T-helper 2 cell (primary cell): ENCODE measurements at places on chromosomes 5 and 9.

GRCh38 chr9:137650259-137650658, 31.5 kb downstream of the EHMT1 start:
- DNase-seq, result no peak

- DNase-seq, result no peak
Measured at GRCh38 chr9:106958955-106959657, 96.1 kb downstream of the ZNF462 start.

- no peak for DNase-seq
Measured at GRCh38 chr9:93621922-93622321, 45.5 kb downstream of the PHF2 start.

GRCh38 chr5:35393901-35394300, 163.6 kb upstream of the PRLR start:
- no peak for DNase-seq

- no peak for DNase-seq
Measured at GRCh38 chr5:168128557-168128956, 162.9 kb upstream of the WWC1 start.

GRCh38 chr9:124356745-124357390, 58.4 kb downstream of the PSMB7 start:
- no peak for DNase-seq

DNA sequence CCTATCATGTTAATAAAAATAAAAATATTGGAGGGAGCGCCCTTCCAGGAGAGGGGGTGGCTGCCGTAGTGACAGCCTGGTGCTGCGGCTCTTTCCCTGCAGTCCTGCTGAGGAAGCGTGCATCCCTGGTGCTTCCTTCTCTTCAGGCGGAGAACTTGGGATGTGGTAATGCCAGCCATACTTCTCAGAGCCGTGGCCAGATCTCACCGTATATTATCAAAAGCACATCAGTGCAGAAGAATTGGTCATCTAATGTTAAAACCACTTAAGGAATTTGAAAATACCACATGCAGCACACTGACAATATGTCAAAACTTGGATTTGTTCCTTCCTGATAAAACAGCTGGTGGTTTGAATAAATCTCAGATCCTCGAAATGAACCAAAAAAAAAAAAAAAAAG, 17.7 kb downstream of the C9orf40 start:
- DNase-seq, result no peak

- no peak for DNase-seq
Measured at GRCh38 chr9:120151806-120152205, 428.2 kb downstream of the CDK5RAP2 start.

DNA sequence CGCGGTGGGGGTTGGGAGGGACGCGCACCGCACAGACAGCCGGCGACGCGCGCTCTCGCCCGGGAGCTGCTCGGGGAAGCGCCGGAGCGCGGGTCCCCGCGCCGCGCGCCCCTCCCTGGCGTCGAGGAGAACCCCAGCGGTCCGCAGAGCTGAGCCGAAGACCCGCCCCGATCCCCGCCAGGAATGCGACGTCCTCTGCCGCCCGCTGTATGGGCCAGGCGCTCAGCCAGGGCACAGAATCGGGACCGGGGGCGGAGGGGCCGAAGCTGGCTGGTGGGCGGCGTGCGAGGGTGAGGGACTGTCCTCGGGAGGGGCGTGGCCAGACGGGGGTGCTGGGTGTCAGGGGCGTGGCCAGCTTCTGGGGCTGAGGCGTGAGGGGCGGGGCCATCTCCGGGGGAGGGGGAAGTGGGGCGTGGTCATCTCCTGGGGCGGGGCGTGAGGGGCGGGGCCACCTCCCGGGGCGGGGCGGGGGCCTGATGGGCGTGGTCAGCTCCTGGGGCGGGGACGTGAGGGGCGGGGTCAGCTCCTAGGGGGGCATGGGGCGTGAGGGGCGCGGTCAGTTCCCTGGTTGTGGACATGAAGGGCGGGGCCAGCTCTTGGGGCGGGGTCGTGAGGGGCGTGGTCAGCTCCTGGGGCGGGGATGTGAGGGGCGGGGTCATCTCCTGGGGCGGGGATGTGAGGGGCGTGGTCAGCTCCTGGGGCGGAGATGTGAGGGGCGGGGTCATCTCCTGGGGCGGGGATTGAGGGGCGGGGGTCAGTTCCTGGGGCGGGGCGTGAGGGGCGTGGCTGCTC, 965 bp downstream of the PTGDS start:
- peak; percentile 50 for DNase-seq

DNA sequence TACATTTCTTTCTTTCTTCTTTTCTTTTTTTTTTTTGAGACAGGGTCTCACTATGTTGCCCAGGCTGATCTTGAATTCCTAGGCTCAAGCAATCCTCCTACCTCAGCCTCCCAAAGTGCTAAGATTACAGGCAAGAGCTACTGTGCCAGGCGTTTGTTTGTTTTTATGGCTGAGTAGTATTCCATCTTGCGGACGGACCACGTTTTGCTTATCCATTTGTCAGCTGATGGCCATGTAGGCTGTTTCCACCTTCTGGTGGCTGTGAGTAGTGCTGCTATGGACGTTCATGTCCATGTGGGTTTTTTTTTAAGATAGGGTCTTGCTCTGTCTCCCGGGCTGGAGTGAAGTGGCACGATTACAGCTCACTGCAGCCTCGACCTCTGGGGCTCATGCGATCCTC, 2.5 kb downstream of the DOK3 start:
- no peak for DNase-seq

GRCh38 chr9:107982001-107982400, 492.4 kb upstream of the KLF4 start:
- no peak for DNase-seq

DNA sequence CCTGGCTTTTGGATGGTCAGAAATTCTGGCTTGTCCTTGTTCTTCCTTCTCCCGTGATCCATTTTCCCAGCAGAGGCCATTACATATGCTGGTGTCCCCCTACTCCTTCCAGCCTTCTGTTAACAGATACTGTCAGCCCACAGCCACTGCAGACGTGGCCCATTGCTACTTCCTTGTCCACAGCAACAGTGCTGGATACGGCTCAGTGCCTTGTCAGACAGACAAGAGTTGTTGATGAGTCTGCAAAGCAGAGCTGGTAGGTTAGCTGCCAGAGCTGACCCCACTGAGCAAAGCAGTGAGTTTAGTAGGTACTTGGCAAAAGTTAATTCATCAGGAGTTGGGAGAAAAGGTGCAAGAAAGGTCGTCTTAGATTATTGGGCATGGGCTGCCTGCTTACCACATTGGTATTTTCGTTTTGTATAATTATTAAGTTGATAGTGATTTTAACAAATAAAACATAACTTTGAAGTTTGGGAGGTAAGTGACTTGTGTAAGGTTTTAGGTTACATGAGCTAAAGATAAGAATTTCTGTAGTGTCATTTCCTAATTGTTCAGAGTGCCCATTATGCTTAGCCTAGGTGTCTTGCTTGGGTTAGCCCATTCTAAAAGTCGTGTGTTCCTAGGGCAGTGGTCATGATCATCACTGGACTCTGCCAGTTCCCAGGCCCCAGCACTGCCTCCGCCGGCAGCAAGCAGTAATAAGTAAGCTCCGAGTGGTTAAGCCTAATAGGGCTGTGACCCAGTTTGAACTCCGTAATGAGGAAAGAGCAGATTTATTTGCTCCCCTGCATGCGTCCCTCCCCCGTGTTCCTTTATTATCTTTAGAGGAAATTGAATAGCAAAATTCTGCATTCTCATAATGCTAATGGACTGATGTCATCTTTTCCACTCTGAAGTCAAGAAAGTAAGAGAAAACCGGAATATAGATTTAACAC, 292.0 kb downstream of the FANCC start:
- no peak for DNase-seq

DNA sequence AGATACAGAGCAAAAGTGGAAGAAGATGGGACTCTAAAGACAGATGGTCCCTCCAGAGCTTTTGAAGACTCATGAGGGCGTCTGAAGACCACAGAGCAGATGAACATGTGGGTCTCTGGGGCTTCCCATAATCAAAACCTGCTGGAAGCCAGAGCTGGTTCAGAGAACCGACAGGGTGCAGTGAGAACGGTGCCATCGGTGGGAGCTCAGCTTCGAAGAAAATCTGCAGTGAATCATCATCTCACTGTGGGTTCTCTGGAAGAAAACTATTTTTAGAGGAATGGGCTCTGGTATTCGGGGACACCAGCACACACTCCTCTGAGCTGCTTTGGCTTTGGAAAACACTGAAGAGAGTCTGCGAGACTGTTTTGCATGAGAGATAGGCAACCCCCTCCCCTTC, 222.4 kb upstream of the PANK3 start:
- no peak for DNase-seq

DNA sequence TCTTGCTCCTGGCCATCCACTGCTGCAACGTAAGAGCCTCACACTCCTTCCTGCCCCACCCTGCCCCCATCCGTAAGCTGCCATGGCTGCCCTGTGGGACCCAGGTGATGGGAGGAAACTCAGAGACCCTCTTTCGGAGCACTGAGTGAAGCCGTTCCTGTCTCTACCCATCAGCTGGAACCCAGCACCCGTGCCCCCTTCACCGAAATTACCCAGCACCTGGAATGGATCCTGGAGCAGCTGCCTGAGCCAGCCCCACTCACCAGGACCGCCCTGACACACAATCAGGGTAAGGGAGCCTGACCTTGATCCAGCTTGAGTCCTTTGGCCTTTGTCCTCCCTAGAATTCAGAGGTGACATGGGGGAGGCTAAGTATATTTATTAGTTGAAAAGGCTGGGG, 3.2 kb downstream of the TESK1 start:
- DNase-seq, result no peak

DNA sequence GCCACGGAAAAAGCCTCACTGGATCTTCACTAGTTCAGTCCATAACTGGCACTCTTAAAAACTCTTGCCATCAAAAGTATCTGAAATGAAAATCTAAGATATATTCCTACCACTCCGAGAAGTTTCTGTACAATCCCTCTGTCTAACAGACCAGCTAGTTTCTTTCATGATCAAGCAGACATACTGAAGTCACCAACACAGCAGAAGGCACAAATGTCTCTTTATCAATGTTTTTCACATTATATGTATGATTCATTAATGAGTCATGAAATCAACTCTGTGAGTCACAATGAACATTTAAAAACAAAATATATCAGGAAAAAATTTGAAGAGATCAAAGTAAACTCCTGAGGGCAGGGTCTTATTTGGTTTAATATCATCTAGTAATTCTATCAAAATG, 50.8 kb downstream of the F2R start:
- no peak for DNase-seq

DNA sequence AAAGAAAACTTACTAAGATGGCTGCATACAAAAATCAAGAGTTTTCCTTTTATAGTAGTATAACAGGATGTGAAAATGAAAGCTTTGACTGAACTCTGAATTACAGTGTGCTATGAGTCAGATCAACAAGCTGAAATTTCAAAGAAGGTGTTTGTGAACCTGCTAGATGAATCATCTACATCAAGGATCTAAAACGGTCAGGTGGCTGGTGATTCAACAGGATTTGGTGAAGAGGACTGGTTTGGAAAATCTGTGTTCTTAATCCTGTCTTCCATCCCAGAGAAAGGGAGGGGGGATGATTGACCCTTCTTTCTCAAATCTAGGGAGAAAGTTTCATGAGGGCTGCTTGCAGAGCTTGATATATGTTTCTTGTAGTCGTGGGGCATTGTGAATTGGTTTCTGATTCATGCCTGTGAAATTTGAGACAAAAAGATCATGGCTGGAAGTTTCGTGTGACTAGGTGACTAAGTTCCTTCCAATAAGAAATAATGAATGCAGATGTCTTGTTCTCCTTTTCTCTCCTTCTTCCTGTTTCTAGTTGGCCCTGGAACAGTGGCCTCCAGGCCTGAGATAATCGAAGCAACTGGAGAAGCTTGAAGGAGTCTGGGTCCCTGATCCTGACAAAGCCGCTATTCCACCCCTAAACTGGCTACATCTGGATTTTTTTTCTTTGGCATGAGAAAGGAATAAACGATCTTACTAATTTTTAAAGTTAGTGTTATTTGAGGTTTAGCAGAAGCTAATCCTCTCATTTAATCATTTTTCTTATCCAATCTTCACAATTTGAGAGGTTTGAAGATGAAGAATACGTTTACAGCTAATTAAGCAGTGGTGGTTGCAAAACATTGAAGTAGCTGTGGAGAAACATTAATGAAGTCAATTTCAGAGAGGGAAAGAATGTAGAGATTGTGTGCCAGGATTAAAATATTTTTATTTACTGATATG, 67.2 kb downstream of the MRPS30 start:
- no peak for DNase-seq

DNA sequence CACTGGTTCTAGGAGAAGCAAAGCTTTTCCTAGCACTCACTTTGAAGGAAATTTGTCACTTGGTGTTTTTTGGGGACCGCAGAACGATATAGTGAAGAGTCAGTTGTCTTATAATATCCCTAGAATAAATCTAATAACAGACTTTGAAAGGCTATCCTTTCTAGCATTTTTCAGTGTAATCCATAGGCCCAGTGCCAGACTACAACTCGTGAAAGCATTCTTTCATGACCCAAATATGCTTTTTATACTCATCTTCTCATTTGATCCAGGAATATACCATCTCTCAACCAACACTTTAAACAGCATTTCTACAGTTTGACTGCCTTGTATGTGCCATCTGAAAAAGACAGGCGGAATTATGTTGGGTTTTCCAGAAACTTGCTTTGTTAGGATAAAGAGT, 104.0 kb downstream of the ERCC6L2 start:
- no peak for DNase-seq

GRCh38 chr5:55821731-55822512, 29.2 kb upstream of the IL31RA start:
- no peak for DNase-seq

- DNase-seq, result no peak
Measured at GRCh38 chr5:77725616-77726015, 50.5 kb downstream of the TBCA start.

- DNase-seq, result no peak
Measured at GRCh38 chr5:158464383-158464782, 605.4 kb upstream of the CLINT1 start.

DNA sequence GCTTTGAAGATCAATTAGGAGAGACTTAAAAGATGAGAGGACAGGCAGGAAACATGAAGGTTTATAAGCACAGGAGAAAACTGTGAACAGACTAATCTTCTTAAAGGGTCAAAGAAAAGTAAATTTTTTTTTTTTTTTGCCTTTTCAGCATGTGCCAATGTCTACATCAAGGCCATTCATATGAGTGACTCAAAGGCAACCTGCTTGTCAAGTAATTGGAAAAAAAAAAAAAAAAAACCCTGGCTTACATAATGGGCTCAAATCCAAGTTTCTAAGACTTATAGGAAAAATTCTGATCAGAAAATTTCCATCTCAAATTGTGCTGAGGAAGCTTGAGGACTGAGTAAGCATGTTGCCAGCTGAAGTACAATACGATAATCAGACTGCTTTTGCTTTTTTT, 15.9 kb downstream of the PPP2R2B start:
- no peak for DNase-seq

DNA sequence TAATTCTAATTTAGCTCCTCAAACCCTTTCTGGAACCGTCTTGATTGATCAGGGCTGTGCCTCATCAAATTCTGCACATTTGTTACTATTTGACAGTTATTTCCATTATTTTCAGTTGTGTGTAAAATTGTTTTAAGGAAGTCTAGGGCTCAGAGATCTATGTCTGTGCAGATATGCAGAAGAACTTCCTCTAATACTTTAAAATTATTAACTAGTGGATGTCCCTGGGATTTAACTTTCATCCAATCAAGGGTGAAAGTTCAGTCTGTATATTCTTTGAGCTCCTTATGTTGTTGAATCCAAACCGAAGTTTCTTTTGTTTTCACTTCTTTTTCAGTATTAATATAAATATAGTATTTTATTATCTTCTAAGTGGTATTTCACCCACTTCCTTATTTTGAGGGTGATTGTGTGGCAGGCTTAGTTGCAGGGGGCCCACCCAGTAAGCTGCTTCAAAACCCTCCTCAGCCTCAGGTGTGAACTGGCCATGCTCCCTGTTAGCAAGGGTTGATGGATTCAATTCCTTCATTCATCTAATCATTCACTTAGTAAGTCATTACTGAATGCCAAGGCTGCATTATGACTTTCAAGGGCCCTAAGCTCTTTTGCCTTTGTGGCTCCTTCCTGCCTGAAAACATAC, 2.1 kb upstream of the CAMLG start:
- no peak for DNase-seq
